ENCODE measurements at places on chromosomes 6 and 20. TPM values are rescaled to one million over a fixed set of nuclear protein-coding genes. Genes with fewer than 3 reads are reported as not detected.
A peak's percentile ranks its signal among the peaks of the same experiment; 100 is the strongest.

The CCDC28A gene
- total RNA-seq, result 19.2 TPM

The CST7 gene
- total RNA-seq, result 115 TPM

The ZNF341 gene
- total RNA-seq, result 6.8 TPM

The MAP7 gene
- total RNA-seq, result 0.94 TPM

The ZBP1 gene
- 0.32 TPM for total RNA-seq

The HELZ2 gene
- total RNA-seq, result 10.3 TPM

- peak; percentile 58 for DNase-seq
These were observed 44.2 kb downstream of the ZNF831 start for GRCh38 chr20:59207742-59208357.

DNA sequence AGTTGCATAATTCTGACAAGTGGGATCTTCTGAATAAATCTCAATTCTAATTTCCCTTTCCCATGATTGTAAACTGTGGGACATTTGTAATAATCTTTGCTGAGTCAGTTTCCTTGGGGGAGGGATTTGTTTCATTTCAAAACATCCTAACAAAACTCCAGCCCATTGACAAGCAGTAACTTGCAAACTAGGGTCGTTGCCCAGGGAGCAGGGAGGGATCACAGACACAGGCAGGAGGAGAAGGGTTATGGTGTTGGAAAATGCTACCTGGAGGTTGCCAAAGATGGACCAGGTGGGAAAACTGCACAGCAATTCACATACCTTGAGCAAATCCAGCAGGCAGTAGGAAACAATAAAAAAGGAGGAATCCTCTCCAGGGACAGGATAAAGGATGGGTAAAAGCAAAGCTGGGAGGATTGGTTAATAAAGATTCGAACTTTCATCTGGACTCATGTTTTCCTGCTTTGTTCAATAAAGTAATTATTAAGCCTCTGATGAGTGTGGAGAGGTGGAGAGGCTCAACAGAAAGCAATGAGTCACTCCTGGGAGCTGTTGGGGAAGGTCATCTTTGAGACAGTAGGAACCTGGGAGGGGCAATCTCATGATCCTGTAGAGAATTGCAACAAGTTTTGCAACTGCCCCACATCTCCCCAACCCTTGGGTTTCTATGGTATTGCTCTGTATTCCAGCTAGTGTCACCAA, 87.3 kb upstream of the AKIRIN2 start:
- DNase-seq, result no peak

DNA sequence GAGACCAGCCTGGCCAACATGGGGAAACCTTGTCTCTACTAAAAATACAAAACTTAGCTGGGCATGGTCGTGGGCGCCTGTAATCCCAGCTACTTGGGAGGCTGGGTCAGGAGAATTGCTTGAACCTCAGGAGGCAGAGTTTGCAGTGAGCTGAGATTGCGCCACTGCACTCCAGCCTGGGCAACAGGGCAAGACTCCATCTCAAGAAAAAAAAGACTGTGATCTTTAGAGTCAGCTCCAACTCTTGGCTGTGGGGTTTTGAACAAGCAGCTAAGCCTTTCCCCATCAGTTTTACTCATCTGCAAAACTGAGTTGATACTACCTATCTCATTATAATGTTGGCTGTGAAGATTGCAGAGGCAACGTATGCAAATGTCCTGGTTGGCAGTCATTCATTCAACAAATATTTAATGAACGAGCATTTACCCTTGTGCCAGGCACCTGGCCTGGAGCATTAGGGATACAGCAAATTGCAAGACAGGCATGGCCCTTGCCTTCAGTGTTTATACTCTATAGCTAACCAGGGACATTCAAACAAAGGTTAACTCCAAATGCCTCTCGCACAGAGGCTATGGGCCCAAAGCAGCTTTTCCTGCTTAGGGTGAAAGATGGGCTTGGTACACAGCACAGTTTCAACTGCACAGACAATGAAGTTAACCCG, 37.8 kb downstream of the ILRUN start:
- DNase-seq, result no peak

DNA sequence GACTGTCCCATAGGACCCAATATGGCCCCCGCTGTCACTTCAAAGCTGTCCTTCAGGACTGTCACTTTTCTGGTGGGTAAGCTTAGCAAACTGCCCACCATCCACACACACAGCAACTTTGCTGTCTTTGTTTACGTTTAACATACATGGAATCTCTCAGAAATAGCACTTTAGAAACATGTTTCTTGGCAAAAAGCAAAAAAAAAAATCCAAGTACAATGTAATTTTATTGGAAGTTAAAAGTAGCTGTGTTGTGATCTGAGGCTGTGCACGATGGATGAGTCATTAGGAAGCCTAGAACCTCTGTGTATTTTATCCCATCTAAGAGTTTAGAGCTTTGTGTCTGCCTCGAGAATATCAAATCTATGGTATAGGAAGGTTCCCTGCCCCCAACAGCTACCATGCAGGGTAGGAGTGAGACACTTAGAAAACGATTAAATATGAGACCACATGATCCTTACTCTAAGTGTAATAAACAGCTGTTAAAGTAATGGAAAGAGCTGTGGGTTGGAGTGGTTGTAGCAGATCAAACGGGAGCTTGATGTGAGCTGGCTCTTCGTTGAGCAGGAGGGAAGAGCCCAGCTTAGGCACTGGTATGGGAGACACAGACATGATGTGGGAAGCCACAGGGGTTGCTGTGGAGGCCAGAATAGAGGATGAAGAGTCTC, 119.5 kb downstream of the PLEKHG1 start:
- no peak for DNase-seq

DNA sequence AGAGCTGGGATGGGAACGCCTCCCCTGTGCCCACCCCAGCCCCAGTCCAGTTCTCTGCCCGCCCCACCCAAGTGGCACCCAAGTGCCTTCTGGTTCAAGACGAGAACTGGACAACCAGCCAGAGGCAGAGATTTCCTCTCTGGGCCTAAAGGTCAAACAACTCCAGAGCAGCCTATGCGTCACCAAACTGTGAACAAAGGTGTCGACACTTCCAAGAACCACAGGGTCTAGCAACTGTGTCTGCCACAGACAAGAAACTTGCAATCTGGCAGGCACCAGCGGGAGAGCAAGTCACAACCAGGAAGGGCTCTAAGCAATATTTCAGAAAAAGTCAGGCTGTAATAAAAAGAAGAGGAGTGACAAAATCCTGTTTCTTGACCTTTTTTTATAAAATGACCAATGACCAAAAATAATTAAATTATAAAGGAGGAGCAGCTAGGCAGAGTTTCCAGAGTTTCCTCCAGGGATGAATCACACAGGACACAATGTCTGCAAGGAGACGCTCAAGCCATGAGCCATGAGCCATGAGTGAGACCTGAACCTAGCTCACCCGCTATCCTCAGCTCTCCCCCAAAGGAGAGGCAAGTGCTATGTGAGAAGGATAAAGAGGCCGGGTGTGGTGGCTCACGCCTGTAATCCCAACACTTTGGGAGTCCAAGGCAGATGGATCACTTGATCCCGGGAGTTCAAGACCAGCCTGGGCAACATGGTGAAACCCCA, 11.1 kb downstream of the EDEM2 start:
- DNase-seq, result no peak

GRCh38 chr6:170089963-170090362, 200.9 kb downstream of the DLL1 start:
- DNase-seq, result no peak

GRCh38 chr6:28585335-28585734, 59.7 kb downstream of the GPX5 start:
- DNase-seq, result no peak

- no peak for DNase-seq
These were observed 46.5 kb upstream of the FRMD1 start for GRCh38 chr6:168125429-168126001.

GRCh38 chr20:61913423-61914225, 152.1 kb downstream of the TAF4 start:
- DNase-seq, result no peak
